ENCODE measurements at places on chromosomes 7 and 10.

GRCh38 chr10:93059975-93060886 lies at the start of gene CYP26C1:
Gene CYP26C1, plus strand, starts transcription at chr10:93060798. Its CDS starts 466 bp downstream, at chr10:93061264.
- no peak for DNase-seq

DNA sequence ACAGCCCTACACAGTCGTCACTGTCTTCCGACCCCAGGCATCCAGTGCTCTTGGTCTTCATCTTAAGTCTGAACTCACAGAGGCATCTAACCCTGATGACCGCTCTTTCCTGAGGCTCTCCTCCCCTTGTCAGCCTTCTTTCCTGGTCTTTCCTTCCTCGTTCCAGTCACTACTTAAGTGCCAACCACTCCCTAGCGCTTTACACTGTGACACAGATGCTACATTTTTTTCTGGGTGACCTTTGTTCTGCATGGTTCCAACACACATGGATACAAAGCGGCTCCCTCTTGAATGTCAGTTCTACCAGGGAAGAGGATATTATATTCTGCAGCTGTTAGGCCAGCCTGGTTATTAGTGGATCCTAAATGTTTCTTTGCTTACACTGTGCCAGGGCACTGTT lies 12.7 kb downstream of the YWHAG start:
- no peak for DNase-seq

DNA sequence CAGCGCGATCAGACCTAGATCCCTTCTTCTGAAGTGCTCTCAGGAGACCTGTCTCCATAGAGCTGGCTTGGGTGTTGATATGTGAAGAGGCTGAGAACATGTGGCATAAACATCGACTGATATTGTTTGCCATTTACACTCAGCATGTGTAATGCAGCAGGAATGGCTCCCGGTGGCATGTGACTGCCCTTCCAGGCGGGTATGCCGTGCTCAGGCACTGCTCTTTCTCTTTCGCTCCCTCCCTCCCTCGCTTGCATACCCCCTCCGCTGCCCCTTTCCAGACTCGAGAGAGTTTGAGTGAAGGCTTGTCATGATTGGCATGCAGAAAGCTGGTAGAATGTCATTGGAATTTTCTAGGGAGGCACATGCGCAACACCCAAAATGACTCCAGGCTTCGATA lies 107.3 kb upstream of the PDCD4 start:
- no peak for DNase-seq

GRCh38 chr7:116182023-116182422 lies 28.3 kb upstream of the TES start:
- DNase-seq: no peak

DNA sequence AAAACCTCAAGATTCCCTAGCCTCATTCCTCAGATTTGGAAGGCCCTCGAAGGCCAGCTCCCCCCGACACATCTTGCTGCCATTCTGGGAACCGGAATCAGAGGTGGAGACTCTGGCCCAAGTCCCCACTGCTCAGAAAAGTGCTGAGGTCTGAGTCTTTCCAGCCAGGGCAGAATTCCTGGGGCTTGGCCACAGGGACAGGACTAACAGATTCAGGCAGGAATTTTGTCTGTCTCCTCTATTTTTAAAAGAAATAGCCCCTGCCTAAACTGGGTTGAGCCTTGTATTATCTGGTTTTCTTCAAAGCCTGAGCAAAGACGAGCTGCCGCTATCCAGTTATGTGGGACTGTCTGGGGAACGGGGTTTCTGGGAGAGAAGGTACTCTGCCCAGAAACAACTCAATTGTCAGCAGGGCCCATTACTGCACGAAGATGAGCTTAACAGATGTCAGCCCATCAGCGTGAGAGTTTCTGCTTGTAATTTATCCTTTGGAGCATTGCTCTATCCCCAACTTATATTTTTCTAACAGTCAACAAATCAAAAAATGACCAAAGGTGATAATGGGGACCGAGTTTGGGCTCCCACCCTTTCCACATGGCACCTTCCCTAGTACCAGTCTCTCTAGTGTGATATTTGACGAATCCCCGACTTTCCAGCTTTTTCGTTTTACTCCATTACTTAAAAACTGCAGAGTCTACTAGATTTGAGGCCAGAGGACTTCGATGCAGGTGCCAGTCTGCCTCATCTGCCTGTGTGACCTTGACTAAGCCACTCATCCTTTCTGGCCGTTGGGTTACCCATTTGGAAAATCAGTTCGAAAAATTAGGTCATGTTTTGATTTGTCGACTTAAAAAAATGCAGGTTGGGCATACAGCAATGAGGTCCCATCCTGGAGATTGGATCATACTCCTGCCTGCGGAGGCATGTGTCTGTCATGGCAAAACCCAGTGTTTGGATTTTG lies 110.9 kb downstream of the WDR11 start:
- DNase-seq: no peak

GRCh38 chr7:5528071-5528814 lies 104.6 kb upstream of the TNRC18 start:
- DNase-seq: peak; percentile 58

DNA sequence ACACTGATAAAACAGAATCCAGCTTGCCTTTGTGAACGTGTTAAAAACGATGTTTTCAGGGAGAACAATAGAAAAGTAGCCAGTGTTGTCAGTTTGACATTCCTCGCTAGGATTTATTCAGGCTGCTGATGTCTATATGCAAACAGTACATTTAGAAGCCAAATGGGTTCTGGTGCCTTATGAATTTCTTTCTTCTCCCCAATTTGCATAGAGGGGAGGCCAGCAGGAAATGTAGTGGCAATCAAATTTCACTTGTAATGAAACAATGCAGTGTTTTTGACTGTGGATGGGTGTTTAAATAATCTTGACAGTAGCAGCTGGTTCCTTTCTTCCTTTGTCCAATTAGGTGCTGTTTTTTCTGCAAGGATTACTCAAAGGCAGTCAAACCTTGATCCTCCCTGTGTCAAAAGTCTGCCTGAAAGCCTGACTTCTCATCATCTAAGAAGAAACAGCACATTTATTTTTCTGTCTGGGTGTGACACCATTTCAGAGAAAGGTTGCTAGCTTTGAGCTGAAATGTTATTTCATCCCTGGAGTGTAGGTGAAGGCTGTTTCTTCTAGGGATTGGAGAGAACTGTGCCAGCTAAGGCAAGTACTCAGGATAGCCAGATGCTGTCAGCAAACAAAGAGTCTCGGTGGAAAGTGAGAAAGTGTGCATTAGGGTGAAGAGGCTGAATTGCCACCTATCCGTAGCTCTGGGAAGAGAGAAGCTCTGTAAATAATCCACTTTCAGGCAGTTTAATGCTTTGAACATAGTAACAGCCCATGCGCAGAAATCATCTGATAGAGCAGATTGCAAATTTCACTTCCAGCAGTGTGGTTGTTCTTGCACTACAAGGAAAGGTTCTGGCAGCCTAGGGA lies 36.6 kb upstream of the ZNRF2 start:
- DNase-seq: no peak

DNA sequence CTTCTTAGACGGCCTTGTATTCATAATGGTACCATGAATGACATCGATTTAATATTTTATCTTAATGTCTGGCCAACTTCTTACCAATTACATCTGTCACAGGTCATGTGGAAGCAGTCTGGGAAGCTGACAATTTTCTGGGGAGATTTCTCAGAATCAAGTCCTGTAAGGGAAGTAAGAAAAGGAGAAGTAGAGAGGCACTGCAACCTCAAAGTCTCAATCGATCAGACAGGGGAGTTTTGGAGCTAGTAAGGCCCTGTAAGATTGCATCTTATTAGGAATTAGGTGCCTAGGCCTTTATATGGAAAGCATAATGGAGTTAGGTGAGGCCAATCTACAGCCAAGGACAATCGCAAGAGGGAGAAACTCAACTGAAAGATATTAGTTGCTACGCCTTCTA lies 694.6 kb upstream of the SORCS1 start:
- no peak for DNase-seq

DNA sequence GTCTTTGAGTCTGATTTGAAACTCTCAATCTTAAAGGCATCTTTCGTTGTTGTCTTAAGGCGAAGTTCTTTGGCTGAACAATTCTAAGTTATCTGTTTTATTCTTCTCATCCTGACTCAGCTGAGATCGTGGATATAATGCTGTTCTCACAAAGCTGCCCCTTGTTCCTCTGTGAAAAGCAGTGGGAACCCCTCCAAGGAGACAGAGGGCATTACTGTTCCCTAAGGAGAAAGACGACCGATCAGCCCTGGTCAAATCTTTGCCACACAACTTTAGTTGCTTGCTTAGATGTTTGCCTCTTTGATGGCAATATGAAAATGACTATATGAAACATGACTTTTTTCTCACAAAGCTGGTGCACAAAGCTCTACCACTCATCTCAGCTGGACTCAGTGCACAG lies 1016.7 kb downstream of the REEP3 start:
- DNase-seq: no peak

GRCh38 chr10:98217801-98218200 lies 50.2 kb downstream of the LOXL4 start:
- DNase-seq: no peak

DNA sequence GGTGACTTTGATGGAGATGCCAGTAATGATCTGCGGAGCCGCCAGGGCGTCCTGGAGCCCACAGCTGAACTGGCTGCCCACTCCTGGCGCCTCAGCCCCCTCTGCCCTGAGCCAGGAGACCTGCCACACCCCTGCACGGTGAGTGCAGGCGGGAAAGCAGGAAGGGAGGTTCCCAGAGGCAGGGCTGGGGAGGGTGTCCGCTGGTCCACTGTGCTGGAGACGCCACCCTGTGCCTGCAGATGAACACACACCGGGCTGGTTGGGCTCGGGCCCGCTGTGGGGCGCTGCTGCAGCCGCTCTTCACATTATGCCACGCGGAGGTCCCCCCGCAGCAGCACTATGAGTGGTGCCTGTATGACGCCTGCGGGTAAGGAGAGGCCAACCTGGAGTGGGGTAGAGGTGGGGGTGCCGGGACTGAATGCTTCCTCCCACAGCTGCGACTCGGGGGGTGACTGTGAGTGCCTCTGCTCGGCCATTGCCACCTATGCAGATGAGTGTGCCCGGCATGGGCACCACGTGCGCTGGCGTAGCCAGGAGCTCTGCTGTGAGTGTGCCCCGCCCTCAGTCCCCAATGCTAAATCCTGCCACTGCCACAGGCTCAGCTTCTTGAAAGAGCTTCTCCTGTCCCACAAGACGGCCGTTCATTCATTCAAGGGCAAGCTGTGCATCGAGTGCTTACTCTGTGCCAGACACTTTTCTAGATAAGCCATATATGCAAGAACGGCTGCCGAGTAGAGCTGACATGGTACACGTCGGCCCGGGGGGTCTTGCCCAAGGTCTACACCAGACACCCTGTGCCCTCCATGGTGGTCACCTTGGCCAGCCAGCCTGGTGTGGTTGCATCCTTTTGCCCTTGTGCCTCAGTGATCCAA lies 14.3 kb upstream of the ZNF467 start:
- no peak for DNase-seq

DNA sequence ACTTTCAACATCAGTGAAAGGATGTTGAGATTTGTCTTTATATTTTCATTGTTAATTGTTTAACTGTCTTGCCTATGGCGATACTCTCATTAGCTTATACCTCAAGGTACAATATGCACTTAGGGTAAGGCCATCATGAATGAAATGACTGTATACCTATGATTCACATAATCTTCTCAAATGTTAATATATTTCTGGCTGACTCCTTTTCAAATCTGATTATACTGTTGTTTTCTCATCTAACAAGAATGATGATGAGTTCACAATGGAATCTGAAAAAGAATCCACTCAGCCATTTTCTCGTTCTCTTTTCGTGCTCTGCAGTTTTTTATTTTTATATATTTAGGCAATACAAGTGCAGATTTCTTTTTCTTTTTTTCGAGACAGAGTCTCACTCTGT lies 159.1 kb downstream of the ARHGAP12 start:
- DNase-seq: peak; percentile 87

DNA sequence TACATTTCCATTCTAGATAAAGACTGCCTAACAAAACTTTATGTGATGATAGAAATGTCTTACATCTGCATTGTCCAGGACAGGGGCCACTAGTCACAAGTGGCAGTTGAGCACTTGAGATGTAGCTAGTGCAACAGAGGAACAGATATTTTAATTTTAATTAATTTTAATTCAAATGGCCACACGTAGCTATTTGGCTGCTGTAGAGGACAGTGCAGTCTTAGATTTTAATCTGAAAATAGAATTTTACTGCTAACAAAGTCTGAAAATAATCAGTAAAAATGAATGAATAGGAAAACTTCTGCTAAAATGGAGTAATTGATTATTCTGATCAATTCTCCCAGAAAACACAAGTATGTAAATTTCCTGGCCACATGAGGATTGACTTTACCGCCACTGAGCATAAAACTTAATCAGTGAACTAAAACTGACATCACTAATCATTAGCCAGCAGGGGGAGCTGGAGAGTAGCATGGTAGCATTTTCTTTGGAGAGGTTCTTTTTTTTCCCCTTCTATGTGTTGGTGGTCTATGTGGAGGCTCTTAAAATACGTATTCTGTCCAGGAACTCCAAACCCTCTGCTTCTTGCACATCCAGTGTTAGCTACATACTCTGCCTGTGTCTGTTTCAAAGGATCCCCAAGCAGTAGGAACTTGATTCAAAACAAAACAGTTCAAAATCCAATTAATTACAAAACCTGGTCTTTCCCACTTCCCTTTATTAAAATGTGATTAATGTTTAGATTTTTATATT lies 52.1 kb downstream of the TSPAN12 start:
- DNase-seq: peak; percentile 59

GRCh38 chr7:26376175-26376917 lies 84.7 kb downstream of the SNX10 start:
- no peak for DNase-seq

DNA sequence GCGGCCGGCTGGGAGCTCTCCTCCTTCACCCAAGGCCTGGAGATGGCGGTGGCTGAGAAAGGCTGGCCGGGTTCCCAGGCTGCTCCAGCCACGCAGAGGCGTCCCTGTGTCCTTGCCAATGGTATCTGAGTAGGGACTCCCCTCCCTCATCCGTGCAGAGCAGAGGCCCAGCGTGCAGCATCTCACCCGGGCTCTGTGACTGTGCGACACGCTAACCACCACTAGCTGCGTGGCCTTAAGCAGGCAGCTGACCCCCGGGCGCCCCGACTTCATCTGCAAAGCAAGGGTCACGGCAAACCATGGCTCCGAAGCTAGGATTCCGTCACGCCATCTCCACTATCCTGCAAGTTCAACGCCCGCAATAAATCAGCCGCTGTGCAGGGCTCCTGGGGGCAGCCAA lies 47.2 kb upstream of the TNRC18 start:
- no peak for DNase-seq

DNA sequence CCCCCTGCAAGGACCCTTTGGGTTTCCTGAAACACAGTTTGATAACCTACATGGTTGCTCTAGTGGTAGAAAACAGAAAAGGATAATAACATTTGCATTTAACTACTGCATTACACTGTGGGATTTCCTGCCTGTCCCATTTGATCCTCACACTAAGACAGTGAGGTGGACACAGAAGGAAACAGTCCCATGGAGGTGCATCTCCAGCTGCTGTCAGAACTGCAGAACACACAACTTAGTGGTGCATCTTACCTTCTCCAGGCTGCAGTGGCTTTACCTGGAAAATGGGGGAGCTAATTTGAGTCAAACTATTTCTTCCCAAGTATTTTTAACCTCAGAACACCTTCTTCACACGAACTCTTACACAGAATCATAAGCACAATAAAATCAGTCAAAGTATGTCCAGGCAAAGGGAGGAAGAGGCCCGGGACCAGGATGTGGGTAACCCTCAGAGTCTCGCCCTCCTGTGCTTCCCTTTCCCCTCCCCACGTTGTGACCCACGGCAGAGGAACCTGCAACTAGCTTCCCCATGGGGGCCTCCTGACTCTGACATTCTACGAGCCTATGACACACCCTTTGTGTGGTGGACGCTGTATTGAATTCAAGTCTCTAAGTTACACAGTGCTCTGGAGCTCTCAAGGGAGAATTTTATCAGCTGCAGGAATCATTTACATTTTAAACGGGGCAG lies 33.7 kb downstream of the SCRN1 start:
- DNase-seq: no peak

- no peak for DNase-seq
Observed at GRCh38 chr7:130384841-130385599, 4.7 kb downstream of the CPA1 start.

GRCh38 chr7:112116894-112117293 lies 89.3 kb downstream of the DOCK4 start:
- DNase-seq: no peak

Data from EH (cell line).